HFFc6 (cell line): ENCODE measurements at places on chromosomes 2 and 18. TPM values are rescaled to one million over a fixed set of nuclear protein-coding genes. Genes with fewer than 3 reads are reported as not detected.
A peak's percentile ranks its signal among the peaks of the same experiment; 100 is the strongest.

DNA sequence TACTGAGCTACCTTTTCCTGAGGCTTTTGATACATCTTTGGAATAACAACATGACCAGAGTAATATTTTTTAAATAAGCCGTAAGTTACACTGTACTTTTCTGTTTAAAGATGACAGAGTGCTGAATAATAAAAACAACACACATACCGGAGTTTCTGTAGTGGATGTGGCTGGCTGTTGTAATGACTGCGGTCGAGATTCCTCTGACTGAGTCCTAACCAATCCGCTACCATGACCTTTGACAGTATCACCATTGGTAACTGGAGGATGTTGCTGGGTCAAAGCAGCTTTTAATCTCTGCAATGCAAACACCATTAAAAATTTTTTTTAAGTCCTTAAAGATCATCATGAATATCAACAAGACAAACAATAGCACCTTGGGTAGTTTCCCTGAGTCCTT lies 70.7 kb downstream of the ATF2 start:
- DNase-seq = peak; percentile 85

- DNase-seq = no peak
Measured at GRCh38 chr2:195352581-195352980, 304.4 kb upstream of the SLC39A10 start.

DNA sequence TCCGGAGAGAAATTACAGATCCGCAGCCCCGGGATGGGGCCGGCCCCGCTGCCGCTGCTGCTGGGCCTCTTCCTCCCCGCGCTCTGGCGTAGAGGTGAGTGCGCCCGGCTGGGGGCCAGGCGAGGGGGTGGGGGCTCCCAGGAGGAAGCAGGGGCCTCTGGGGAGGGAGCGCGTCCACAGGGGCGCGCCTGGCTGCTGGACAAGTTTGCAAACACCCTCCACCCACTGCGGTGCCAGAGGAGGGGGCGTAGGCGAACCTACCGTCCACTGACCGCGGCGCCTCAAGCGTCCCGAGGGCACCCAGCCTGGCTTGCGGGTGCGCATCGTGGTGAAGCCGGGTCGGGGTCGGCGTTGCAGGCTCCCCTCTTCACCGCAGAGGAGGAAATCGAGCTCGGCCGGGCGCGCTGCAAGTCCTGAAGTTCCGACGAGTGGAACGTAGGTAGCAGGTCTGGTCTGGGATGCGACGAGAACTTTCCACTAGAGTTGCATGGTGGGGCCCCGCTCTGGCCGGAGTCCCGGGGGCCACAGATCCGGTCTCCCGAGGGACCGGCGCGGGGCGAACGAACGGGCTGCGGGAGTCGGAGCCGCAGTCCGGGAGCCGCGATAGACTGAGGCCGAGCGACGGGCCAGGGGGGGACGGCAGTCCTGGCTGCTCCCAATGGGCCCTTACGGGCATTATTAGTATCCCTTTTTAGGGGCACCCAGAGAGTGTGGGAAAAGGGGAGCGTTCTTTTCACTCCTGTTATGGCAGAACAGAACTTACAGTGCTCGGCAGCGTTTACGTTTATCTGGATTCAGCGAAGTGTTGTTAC lies 502 bp downstream of the MERTK start:
- no peak for DNase-seq

DNA sequence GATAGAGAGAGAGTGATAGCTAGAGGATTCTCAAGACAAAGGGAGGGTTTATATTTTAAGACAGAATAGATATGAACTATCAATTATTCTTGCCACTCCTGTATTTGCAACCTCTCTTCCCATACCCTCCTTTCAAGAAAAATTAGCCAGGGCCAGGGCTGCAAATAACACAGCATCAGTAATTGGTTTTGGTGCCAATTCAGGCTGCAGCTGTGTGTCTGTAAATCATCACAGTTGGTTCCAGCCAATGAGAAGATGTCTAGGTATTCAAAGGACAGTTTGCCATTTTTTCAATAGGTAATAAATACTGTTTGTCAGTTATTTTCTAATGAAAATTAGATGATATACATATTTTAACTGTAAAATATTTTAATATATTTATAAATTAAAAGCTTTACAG lies 73.5 kb downstream of the WDPCP start:
- DNase-seq = no peak

DNA sequence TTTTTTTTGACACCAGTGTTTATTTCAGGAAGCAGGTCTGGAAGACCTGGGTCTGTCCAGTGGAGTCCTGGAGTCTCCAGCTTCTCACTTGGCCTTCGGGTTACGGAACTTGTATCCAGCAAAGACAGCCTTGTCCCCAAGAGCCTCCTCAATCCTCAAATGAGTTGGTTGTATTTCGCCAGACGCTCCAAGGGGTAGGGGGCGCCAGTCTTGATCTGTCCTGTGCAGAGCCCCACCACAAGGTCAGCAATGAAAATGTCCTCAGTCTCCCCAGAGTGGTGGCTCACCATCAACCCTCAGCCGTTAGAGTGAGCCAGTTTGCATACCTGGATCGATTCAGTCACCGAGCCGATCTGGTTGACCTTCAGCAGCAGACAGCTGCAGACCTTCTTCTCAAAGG lies 21.9 kb downstream of the ASXL2 start:
- no peak for DNase-seq

GRCh38 chr2:148586522-148587128 lies 57.9 kb upstream of the EPC2 start:
- DNase-seq = no peak

GRCh38 chr2:65175894-65176530 lies 46.1 kb upstream of the RAB1A start:
- no peak for DNase-seq

DNA sequence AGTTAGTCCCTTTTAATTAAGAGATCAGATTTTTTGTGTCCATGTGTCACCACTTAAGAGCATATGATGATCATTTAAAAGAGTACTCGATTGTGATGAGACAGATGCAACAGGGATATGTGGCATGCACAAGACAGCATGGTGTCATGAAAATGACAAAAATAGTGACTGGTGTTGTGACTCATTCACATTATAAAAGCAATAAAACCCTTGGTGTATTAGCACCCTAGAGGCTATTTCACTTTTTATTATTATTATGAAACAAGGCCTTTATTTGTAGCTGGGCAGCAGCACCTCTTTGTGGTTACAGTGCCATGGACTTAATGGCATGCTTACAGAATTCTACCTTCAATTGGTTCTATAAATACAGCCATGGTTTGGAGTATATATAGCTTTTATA lies 1296.0 kb upstream of the ZEB2 start:
- no peak for DNase-seq

- no peak for DNase-seq
Measured at GRCh38 chr2:217398860-217399259, 539.0 kb upstream of the TNP1 start.

CCDC102B gene
- 1.2 to 2.8 TPM (median 1.4 TPM) in 3 replicates for total RNA-seq

POTEC gene
- total RNA-seq = not detected in 2 replicates

ANKAR gene
- 1.2 to 2.4 TPM (median 1.6 TPM) in 3 replicates for total RNA-seq

FAHD2A gene
- 25.8 and 26.1 TPM in 2 replicates for total RNA-seq
